ENCODE measurements at places on chromosomes 2 and 18. TPM values are rescaled to one million over a fixed set of nuclear protein-coding genes. Genes with fewer than 3 reads are reported as not detected.

GRCh38 chr18:43776997-43777396 lies 499.7 kb upstream of the SYT4 start:
- DNase-seq, result no peak

Gene MATN3
- total RNA-seq, result 3.1 TPM

Gene VSNL1
- 14.0 TPM for total RNA-seq

Gene GPR45
- total RNA-seq, result 1.5 TPM

- no peak for DNase-seq
These were observed 665.1 kb upstream of the ZEB2 start for GRCh38 chr2:145184741-145185651.

Gene IFIH1
- total RNA-seq, result 2.3 TPM

Gene LYG2
- total RNA-seq, result not detected

- DNase-seq, result no peak
These were observed 179.9 kb downstream of the ETAA1 start for GRCh38 chr2:67576991-67577390.

Gene HOXD8
- not detected for total RNA-seq

DNA sequence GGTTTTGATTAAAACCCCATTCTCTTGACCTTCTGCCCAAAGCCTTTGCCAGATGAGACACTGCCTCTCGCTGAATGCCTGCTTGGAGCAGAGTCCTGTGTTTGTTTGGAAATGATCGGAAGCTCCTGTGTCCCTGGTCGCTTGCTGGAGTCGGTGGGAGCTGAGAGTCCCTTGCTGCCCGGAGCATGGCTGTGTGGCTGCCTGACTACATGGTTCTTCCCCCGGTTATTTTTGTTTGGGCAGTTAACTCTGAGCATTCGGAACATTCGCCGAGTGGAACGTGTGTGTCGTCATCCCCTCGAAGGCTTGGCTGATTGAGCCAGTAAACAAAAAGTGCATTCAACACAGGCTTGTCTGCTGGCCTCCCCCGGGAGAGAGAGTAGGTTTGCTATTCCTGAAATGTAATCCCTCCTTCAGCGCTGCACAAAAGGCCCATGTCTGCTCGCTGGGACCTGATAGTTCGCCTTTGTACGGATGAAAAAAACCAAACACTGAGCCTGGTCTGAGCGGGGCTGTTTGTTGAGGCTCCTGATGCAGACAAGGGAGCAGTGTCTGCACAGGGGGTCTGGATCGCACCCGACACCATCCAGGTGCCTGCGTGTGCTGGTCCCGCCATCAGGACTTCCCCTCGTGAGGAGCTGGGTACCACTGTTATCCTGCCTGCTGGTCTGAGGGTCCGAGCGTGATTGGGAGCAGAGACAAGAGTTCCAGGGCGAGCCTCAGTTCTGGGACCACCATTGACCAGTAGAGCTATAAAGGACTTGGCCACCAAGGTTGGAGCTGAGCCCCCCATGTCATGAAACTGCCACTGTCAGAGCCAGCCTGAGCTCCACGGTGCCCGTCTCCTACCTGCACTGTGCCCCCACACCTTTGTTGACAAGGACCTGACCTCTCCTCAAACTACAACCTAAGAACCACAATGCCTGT lies 83.8 kb downstream of the AGAP1 start:
- no peak for DNase-seq

DNA sequence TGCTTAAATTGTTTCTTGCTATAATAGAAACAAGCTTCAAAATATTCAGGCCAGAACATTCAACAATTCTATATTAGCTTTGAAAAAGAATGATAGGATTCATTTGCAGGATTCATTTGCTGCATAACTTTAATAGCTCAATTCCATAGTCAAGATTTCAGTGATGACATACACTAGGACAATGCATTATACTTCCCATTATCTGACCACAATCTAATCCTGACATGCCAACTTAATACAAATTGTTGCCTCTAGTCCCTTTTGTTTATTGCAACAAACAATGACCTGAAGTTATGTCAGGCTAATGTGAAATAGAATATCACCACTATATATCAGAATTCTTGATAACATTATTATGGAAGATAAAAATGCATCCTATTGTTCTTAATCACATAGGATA lies 169.4 kb downstream of the DNAH7 start:
- no peak for DNase-seq

- no peak for DNase-seq
These were observed 23.5 kb downstream of the EMX1 start for GRCh38 chr2:72940786-72941185.

GRCh38 chr18:35077937-35078336 lies 36.7 kb downstream of the MAPRE2 start:
- no peak for DNase-seq

- DNase-seq, result no peak
These were observed 85.9 kb downstream of the DCDC2C start for GRCh38 chr2:3789256-3789655.

Gene RBKS
- 2.1 TPM for total RNA-seq

DNA sequence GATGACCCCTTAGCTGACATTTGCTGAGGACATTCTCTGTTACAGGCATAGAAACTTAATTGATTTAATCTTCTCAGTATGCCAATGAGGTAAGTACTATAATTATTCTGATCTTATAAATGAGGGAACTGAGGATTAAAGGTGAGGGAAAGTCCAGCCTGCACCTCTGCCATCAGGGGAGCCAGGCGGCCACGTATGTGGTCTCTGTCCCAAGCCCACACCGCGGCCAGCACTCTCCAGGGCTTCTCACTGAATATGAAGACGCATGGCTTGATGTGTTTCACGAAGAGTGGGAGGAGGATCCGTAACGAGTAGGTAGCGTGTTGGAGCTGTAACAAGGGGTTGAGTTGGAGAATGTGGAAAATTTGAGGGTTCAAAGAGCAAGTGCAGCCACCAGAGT lies 154.4 kb downstream of the TMEM18 start:
- DNase-seq, result no peak

GRCh38 chr18:23573626-23574431 lies 12.5 kb downstream of the NPC1 start:
- no peak for DNase-seq

GRCh38 chr2:102337481-102338386 lies 17.9 kb upstream of the IL18R1 start:
- DNase-seq, result no peak

GRCh38 chr2:29589440-29590103 lies 331.8 kb downstream of the ALK start:
- no peak for DNase-seq

Measured in cerebellum (tissue), 4 donors.